NCI-H1105 (cell line): ENCODE measurements at places on chromosomes 7 and 10.
A peak's percentile ranks its signal among the peaks of the same experiment; 100 is the strongest.

DNA sequence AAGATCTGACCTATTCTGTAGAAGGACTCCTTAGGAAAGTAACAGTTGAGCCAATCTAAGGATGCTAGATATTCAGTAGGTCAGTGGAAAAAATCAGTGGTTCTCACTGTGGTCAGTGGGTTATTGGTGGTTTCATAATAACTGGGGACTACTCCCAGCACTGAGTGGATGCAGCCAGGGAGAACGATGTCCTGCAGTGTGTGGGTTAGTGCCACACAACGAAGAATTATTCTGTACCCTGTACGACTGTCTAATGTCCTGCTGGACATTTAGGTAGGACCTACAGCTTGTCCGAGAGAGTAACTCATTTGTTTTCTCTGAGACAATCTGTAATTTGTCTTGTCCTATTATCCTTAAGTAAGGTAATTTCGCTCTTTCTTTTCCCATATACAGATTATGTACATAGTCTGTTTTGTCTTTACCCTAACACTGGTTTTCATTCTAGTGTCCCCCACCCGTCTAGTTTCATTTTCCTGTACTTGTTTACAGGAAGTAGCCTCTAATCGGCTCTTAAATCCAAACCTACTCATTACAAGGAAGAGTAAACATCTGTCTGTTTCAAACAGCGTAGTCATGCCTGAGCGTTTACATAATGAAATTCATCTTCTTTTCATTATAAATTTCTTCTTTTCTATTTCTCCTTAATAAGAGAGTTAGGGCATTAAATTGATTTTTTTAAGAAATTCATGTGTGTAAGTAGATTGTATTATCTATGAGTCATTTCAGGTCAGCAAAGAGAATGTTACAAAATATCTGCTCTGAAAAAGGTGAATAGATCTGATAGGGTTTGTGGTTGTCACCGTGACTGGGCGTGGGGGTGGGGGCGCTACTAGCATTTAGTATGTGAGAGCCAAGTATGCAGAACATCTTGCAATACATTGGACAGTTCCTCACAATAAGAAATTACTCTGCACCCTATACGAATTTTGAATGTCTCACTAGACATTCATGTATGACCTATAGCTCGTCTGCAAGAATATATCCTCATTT lies 8.3 kb upstream of the ZC3HAV1L start:
- no peak for DNase-seq

DNA sequence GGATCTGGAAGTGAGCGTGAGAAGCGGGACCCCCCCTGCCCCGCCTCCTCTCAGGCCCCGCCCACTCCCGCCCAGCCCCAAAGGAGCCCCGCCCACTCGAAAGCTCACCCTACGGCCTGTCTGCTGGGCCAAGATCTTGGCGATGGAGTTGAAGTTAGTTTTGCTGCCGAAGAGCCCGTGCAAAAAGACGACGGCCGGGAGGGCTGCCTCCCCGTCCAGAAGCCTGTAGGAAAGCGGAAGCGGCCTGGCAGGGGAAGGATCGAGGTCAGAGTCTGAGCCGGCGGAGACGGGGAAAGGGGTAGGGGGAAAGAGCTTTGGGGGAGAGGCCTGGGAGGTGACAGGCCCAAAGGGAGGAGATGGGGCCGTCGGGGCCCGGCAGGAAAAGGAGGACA lies 386 bp downstream of the ABHD11 start:
- DNase-seq: peak; percentile 49

GRCh38 chr7:7808156-7808555 lies 89.7 kb upstream of the RPA3 start:
- DNase-seq: no peak

DNA sequence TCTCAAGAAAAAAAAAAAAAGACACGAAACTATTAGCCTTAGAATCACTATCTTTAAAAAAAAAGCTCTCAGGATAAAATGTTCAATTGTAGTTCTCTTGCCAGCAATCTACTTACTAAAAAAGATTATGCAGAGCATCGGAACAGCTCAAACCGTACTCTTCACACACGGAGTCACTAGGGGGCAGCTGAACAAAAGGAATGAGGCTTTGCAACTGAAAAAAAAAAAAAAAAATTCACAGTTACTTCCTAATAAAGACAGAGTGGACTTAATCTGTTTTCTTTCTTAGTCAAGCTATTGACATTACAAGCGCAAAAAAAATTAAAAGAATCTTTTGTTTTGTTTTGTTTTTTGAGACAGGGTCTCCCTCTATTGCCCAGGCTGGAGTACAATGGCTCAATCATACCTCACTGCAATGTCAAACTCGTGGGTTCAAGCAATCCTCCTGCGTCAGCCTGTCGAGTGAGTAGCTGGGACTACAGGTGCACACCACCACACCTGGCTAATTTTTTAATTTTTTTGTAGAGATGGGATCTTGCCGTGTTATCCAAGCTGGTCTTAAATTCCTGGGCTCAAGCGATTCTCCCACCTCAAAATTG lies 11.5 kb downstream of the PMS2 start:
- DNase-seq: peak; percentile 23

GRCh38 chr7:537911-538634 lies 18.4 kb upstream of the PDGFA start:
- DNase-seq: no peak

GRCh38 chr7:108848486-108848885 lies 278.8 kb downstream of the DNAJB9 start:
- no peak for DNase-seq

- no peak for DNase-seq
These were observed 158.8 kb downstream of the HGF start for GRCh38 chr7:81611040-81611439.

DNA sequence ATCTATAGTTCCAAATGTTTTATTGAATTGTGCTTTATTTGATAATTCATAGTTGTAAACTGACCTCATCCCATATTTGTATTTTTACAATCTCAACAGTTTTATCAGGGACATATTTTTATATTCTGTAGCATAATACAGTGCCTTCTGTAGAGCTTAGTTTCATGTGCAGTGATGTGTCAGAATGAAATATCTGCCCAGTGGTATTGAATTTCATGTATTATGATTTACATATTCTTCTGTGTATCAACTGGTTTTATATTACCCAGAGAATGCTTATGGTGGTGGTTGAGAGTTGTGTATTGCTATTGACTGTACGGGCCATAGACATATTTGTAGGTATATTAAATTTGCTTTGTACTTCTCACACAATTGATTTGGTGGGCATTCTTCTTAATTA lies 89.9 kb downstream of the KAT6B start:
- DNase-seq: no peak

DNA sequence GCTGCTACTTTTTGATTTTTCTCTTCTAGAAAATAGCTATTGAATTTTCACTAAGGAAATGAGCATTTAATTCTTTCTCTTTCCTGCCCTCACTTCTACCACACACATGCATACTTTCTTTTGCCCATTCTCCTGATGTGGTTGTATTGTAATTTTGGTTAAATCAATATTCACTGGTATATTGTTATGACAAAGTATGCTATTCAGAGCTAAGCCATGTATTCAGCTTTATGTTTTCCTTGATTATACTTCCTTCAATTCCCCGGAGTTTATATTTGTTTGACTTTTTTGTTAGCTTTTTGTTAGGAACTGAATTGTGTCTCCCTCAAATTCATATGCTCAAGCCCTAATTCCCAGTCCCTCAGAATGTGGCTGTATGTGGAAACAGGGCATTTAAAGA lies 24.0 kb downstream of the LRRC72 start:
- DNase-seq: no peak

DNA sequence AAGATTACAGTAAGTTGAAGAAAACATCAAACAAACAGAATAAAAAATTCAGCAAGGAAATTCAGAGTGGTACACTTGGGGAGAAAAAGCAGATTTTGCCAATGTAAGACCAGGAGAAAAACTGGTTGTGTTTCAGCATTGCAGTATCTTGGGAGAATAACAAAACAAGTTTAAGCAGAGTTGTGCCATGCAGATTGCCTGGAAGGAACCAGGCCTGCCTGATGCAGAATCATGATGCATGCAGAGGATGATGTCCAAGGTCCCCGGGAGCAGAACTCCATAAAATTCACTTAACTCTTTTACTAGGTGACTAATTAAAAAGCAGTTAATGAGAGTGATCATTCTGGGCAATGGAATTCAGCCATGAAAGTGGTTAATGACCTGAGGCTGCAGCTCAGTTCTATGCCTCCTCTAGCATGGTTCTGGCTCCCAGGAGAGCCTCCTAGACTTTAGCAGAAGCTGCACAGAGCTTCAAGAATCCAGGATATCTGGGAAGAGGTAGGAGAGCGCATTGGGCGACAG lies 379.7 kb upstream of the C7orf33 start:
- DNase-seq: no peak

GRCh38 chr7:34844936-34845665 lies 187.1 kb downstream of the NPSR1 start:
- no peak for DNase-seq

GRCh38 chr7:20466543-20467021 lies 135.9 kb downstream of the ITGB8 start:
- DNase-seq: no peak

GRCh38 chr7:17844022-17844421 lies 96.3 kb downstream of the SNX13 start:
- DNase-seq: no peak

DNA sequence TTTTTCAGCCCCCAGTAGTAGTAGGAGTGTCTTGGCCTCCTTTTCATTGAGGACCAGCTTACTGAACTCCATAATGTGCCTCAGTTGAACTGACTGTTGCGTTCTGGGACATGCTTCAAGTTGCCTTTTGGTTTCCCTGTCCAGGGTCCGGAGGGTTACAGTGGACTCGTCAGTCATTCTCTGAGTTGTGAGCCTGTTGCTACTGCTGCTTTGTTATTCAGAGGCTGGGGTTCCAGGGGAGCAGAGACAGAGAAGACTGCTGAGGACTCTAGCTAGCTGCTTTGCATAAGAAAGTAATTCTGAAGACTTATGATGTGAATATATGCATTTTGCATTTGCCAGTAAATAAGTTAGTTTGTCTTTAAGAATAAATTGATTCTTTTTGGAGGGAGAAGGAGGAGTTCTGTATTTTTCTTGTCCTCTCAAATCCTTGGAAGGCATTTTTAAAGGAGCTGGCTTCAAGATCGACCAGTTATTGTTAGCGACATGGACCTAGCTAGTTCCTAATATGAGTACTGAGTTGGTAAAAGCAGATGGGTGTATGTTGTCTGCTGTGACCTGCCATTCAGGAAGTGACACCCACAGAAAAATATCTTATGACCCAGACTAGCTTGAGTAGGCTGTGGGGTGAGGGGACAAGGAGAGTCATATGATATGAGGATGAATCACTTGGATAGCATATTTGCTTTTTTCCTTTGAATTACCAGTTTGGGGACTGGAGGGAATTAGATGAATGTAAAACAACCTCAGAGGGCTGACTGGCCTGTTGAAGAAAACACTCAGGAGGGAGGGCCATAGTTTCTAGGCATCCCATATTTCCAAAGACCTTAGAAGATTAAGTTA lies 8.3 kb downstream of the PI4K2A start:
- no peak for DNase-seq

DNA sequence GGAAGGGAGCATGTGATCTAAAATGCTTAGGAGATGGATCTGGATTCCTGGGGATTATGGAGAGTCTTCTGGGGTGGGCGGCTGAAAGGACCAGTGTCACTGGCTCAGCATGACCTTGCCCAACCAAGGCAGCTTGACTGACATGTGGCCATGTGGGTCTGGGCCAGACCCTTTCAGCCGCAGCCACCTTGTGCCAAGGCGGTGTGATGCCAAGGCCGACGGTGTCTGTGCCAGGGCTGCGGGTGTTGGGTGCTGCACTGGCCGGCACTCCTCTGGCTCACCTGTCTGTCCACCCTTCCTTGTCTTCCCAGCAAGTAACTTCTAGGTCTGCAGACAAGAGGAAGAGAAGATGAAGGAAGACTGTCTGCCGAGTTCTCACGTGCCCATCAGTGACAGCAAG lies 8.8 kb downstream of the DEPP1 start:
- DNase-seq: no peak

DNA sequence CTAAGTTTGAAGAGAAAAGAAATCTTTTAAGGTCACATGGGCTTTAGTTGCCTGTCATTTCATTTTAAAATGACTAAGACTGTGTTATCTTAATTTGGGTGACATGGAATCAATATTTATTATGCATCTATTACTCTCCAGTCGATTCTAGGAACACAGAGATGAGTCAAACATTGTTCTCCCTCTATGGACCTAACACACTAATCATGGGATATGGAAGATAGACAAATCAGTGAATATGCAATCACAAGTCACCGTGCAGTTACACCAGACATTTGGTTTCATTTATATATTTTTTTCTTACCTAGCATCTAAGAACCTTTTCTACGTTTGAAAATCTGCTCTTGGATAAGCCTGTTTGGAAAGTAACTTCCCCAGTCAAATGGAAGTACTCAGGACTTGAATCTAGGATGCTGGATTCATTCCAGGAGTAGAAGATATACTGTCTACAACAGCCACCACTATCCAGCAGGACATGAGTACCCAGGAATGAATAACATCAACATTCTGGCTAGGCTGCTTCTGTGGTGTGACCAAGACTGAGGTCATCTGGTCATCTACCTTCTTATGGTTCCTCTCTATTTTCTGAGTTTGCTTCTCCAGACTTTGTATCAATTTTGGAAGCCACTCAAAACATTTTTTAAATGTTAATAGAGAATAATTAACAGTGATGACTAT lies 902.9 kb upstream of the LRRN3 start:
- no peak for DNase-seq

DNA sequence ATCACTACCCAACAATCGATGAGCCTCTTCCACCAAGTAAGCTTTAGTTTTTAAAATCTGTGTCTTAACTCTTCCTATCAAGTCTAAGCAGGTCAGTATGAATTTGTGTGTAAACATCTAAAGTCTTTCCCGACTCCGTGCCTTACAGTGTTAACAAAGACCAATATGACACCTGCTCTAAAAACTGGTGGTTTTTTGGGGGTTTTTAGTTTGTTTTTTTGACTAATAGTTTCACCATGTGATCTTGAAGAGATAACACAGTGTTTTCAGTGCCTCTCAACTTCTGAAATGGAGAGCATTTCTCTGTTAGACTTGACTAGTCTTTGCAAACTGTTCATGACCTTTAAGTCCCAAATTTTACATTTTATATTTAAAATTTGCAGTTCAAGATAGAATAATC lies 132.0 kb upstream of the STK17A start:
- DNase-seq: no peak

- DNase-seq: no peak
These were observed 275.0 kb downstream of the ELMO1 start for GRCh38 chr7:37173670-37174069.

GRCh38 chr7:70782796-70783195 lies 349.1 kb upstream of the GALNT17 start:
- no peak for DNase-seq

GRCh38 chr7:39624442-39624807 lies 1.1 kb downstream of the RALA start:
- peak; percentile 16 for DNase-seq

DNA sequence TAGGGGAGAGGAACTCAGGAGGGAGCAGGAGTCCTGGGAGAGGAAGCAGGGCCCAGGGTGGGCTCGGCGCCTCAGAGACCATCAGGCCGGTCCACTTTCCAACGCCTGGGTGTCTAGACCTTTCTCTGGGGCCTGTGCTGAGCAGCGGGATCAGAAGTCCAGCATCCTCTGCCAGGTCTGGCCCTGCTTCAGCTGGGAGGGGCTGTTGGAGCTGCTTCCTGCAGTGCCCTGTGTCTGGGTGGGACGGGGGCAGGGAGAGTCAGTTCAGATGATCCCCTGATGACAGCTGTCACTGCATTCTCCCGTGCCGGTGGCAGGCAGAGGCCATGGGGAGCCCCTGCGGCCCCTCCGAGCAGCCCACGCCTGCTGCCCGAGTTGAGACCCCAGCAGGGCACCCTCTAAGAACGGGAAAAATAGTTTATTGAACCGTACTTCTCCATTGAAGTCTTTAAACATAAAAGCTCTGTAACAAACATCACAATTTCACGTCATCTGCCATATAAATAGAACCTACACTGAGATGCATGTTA lies 23.3 kb downstream of the AP5Z1 start:
- DNase-seq: no peak

- DNase-seq: no peak
These were observed 39.7 kb downstream of the JAKMIP3 start for GRCh38 chr10:132105302-132105995.
